ENCODE measurements at places on chromosomes 2 and 18. TPM values are rescaled to one million over a fixed set of nuclear protein-coding genes. Genes with fewer than 3 reads are reported as not detected.

DNA sequence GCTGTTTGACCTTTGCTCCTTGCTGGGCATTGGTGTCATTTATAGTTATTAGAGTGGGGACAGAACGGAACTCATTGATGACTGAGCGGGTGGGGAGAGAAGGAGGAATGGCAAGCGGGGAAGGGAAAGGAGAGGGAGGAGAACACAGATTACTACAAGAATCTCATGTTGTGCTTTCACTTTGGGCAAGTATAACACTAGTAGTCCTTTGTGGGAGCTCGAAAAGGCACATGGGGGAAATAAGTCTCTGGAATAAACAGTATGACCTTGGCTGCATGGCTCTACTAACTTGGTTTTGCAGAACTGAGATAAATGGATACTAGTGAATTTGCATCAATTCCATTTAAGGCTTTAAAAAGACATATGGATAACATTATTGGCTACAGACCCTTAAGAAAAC lies 161.7 kb upstream of the NABP1 start:
- H3K4me1 ChIP-seq, result no peaks in the 10 kb centered on the region
- H3K36me3 ChIP-seq, result no peaks in the 10 kb centered on the region
- no peak overlapping the region for H3K27ac ChIP-seq
- peaks cover 15% of the 10 kb centered on the region for H3K27me3 ChIP-seq
- DNase-seq, result no peak
- no peak overlapping the region for H3K4me3 ChIP-seq

DNA sequence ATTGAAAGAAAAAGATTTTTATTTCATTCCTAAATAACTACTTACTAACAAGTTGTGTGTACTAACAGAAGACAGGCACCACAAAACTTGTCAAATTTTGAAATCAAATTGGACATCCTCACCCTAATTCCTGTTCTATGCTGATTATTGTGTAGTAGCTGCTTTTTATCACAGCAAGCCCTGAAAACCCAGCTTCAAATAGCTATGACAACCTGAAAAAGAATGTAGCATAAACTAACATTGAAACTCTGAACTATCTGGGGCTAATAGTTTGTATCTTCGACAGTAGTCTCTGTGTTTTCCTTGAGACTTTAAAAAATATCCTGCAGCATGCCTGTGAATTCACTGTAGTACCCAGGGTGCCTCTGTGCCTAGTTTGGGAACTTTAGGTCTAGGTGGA lies 122.6 kb downstream of the WDPCP start:
- peaks cover 4% of the 10 kb centered on the region for H3K36me3 ChIP-seq
- no peaks in the 10 kb centered on the region for H3K27me3 ChIP-seq
- H3K4me3 ChIP-seq, result no peak overlapping the region
- no peaks in the 10 kb centered on the region for H3K4me1 ChIP-seq
- no peak for DNase-seq
- no peak overlapping the region for H3K27ac ChIP-seq

DNA sequence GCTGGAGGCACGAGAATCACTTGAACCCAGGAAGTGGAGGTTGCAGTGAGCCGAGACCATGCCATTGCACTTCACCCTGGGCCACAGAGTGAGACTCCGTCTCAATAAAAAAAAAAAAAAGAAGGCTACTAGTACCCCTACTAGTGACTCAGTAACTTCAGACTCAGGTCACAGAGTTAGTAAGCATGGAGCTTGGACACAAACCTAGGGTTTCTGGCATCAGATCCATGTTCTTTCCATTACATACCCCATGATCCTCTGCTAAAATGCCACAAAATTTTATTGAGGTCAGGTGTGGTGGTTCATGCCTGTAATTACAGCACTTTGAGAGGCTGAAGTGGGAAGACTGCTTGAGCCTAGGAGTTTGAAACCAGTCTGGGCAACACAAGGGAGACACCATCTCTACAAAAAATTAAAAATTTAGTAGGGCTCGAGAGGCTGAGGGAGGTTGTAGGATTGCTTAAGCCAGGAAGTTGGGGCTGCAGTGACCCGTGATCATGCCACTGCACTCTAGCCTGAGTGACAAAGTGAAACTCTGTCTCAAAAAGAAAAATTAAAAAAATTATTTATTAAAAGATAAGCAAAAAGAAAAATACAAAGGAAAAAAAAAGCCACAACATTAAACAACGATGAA lies 45.1 kb downstream of the DHX57 start:
- H3K27ac ChIP-seq, result no peak overlapping the region
- peaks cover 7% of the 10 kb centered on the region for H3K36me3 ChIP-seq
- peaks cover 3% of the 10 kb centered on the region for H3K4me1 ChIP-seq
- H3K27me3 ChIP-seq, result no peaks in the 10 kb centered on the region

Gene FZD7
- total RNA-seq, result 0.60 TPM

DNA sequence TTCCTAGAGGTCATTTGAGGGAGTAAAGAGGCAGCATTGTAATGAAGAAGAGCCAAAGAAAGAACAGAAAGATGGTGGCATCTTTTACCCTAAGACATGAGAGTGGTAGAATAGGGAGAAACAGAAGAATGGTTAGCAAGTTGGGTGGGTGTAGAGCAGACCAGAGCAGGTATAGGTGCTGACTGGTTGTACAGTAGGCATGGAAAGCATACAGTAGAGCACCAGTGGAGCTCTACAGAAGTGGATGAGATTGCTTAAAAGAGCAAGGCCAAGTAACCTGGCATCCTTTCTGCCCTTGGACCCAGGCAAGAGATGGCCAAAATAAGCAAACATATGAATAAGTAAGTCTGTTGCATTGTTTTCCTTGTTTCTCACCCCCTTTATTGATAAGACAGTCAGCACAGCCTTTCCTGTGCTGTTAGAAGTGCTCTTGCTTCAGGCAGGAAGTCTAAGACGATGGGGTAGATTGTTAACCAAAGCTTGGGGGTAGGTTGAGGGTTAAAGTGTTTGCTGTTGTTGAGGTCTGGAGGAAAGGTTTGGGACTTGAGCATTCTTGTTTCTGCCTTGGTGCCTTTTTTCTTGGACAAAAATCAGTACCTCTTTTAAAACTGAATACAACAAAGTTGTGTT lies 76.9 kb downstream of the DIS3L2 start:
- no peak for DNase-seq
- H3K36me3 ChIP-seq, result peaks cover 53% of the 10 kb centered on the region
- H3K4me3 ChIP-seq, result no peak overlapping the region
- H3K27ac ChIP-seq, result no peak overlapping the region
- no peaks in the 10 kb centered on the region for H3K27me3 ChIP-seq

DNA sequence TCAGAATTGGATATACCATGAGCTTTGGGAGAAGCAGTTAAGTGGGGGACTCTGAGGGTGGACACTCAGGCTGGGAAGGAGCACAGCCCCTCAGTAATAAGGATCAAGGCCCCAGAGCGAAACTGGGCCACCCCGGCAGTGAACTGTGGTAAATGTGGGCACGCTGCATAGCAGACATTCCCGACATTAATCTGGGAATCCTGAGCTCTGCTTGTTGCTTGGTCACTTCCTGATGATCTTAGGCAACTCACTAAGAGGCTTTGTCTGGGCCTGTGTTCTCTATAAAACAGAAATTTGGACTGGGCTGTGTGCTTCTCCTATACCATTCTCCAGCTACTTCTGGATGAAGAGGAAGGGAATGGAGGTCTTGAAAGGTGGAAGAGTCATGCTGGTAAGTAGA lies 4.8 kb downstream of the TGFBRAP1 start:
- no peak for DNase-seq
- no peak overlapping the region for H3K27ac ChIP-seq
- H3K4me3 ChIP-seq, result no peak overlapping the region
- H3K4me1 ChIP-seq, result peaks cover 23% of the 10 kb centered on the region
- H3K27me3 ChIP-seq, result no peaks in the 10 kb centered on the region
- H3K36me3 ChIP-seq, result peaks cover 21% of the 10 kb centered on the region

DNA sequence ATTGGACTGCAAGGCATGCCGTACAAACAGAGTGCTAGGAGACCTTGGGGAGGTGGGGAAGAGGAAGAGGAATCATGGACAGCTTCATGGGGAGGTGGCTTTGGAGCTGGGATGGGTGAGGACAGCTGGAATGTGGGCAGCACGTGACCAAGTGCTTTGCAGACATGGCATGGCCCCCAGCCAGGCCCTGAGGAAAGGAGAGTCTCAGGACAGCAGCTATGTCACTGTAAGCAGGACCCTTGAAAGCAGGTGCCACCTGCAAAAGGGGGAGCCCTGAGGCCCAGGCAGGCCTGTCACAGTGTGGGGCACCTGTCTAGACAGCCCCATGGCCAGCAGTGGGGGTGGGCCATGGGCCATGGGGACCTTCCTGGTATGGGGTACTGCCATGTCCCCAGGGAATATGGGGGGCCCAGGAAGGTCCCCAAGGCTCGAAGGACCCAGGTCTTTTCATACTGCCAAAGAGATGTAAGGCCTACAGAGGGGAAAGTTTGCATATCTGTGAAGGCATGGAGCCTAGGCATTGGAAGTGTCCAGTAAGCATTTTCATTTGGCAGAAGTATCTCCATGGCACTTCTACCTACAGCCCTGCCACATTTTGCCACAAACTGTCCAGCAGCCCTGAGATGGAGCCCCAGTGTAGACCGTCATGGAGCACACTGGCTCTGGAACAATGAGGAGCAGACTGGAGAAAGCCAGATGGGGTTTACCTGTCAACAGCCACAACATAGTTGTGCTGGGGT lies 9.9 kb downstream of the PAX8 start:
- DNase-seq, result no peak
- peaks cover 6% of the 10 kb centered on the region for H3K4me1 ChIP-seq
- no peak overlapping the region for H3K4me3 ChIP-seq
- H3K27ac ChIP-seq, result no peak overlapping the region

DNA sequence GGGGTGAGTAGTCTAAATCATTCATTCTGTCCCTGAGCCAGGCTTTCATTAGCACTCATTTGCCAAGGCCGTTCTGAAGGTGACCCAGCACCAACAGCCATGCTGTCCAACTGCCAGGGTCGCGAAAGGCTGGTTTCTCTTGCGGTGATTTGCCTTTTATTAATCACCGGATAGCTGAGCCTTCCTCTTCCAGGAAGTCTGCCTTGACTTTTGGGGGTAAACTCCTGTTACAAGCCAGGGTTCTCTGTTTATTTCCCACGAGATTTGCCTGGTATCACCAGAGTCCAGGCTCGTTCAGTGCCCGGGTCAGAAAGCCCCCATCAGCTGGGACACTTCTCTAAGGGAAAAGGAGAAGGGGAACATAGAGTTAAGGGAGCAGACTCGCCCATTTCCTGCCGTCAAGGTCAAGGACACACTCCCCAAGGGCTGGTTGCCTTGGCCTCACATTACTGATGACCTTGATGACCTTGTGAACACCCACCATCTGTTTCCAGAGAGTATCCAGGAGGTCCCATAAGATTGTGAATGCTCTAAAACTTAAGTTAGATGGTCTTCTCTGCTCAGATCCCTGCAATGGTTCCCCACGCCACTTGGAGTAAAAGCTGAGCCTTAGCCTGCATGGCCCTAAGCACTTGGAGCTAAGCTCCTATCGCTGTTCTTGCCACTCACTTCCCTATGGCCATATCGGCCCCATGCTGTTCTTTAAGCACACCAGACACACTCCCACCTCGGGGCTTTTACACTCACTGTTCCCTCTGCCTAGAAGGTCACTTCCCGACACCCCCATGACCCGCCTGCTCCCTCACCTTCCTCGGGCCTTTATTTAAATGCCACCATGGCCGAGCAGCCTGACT lies 118.0 kb upstream of the STPG4 start:
- peaks cover 1% of the 10 kb centered on the region for H3K4me1 ChIP-seq
- no peak overlapping the region for H3K27ac ChIP-seq
- no peaks in the 10 kb centered on the region for H3K36me3 ChIP-seq
- H3K27me3 ChIP-seq, result no peaks in the 10 kb centered on the region
- DNase-seq, result no peak
- H3K4me3 ChIP-seq, result no peak overlapping the region

- H3K4me1 ChIP-seq, result peaks cover 11% of the 10 kb centered on the region
- no peak overlapping the region for H3K4me3 ChIP-seq
- DNase-seq, result no peak
- peaks cover 8% of the 10 kb centered on the region for H3K27me3 ChIP-seq
Measured at GRCh38 chr2:9808334-9809063, 34.8 kb upstream of the TAF1B start.

GRCh38 chr2:82780050-82780449 lies 1679.0 kb downstream of the SUCLG1 start:
- H3K27me3 ChIP-seq, result no peaks in the 10 kb centered on the region
- no peak overlapping the region for H3K4me3 ChIP-seq
- H3K36me3 ChIP-seq, result no peaks in the 10 kb centered on the region
- no peak overlapping the region for H3K27ac ChIP-seq
- H3K4me1 ChIP-seq, result no peaks in the 10 kb centered on the region

Gene TSPYL6
- not detected for total RNA-seq

DNA sequence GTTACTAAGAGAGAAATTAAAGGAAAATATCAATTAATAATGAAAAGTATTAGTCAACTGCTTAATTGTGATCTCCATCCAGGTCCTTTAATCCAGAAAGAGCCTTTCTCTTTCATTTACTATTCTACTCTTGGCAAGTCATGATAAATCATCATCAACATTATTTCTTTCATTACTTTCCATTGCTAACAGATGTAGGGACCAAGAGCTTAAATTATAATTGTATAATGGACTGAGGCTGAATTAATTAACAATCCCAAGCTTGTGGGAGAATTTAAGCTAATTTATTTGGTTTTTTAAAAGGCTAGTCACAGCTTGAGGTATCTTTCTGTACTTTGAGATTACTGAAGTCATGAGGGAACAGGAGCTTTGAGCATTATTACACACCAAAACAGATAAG lies 223.9 kb downstream of the ERBB4 start:
- DNase-seq, result no peak
- H3K4me1 ChIP-seq, result no peaks in the 10 kb centered on the region
- H3K4me3 ChIP-seq, result no peak overlapping the region
- H3K27ac ChIP-seq, result no peak overlapping the region
- no peaks in the 10 kb centered on the region for H3K27me3 ChIP-seq

Gene MEIS1
- total RNA-seq, result not detected

GRCh38 chr2:23944527-23944926 lies 4.3 kb downstream of the UBXN2A start:
- no peak overlapping the region for H3K27ac ChIP-seq
- DNase-seq, result no peak
- H3K36me3 ChIP-seq, result peaks cover 7% of the 10 kb centered on the region
- H3K4me3 ChIP-seq, result no peak overlapping the region
- H3K4me1 ChIP-seq, result peaks cover 19% of the 10 kb centered on the region

DNA sequence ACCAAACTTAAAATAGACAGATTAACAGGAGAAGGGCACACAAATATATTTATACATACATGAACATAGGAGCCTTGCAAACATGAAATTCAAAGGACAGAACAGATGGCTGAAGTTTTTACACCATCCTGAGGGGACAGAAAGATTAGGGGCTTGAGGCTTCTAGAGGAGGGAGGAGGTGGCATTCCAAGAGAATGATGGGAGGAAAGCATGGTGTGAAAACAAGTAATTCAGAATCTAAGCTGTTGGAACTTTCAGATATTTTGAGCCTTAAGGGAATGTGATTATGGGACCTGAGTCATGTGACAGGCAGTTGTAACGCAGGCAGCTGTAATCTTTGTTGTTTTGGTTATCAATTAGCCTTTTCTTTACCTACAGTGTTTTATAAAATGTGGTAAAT lies 225.2 kb upstream of the SPOPL start:
- no peaks in the 10 kb centered on the region for H3K36me3 ChIP-seq
- no peak overlapping the region for H3K4me3 ChIP-seq
- no peak overlapping the region for H3K27ac ChIP-seq
- DNase-seq, result no peak

- no peak for DNase-seq
- peaks cover 51% of the 10 kb centered on the region for H3K27me3 ChIP-seq
- no peak overlapping the region for H3K27ac ChIP-seq
- no peak overlapping the region for H3K4me3 ChIP-seq
Measured at GRCh38 chr2:237667893-237668292, 40.5 kb downstream of the LRRFIP1 start.

Gene RABL2A
- total RNA-seq, result 14.1 TPM

- no peak for DNase-seq
- H3K36me3 ChIP-seq, result no peaks in the 10 kb centered on the region
- H3K27me3 ChIP-seq, result peaks cover 7% of the 10 kb centered on the region
- H3K4me3 ChIP-seq, result no peak overlapping the region
Measured at GRCh38 chr18:37339701-37340215, 225.8 kb downstream of the CELF4 start.
